ENCODE measurements at places on chromosomes 5 and 9.

DNA sequence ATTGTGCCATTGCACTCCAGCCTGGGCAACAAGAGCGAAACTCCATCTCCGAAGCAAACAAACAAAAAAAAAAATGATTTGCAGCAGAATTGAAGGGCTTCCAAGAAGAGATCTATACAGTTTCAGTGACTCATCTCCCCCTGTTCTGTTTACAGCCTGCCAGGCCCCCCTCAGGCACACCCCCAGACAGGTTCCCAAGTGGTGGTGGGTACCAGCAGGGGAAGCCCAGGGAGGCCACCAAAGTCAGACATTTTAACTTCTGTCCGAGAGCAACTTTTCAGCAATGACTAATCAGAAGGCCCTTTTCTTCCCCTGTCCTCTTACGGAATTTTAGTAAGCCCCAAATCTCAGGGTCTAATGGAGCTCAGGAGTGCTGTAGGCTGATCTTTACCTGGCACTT lies 98.7 kb downstream of the PAX5 start:
- no peak for DNase-seq

GRCh38 chr5:118407958-118408357 lies 580.4 kb downstream of the DTWD2 start:
- DNase-seq = no peak

DNA sequence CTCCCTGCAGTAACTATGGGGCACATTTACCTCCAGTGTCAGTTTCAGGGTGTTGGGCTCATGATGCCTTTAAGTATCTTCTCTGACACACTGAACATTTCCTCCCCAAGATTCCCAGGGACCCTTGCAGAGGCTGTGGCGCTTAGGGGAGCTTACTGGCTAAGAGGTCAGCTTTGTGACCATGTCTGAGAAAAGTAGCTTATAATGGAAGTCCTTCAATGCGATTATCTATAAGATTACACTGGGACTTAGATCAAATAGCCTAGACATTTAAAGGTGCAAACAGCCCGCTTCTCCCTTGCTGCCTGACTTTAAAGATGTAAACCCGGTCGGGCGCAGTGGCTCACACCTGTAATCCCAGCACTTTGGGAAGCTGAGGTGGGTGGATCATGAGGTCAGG lies 25.4 kb downstream of the FABP6 start:
- no peak for DNase-seq

DNA sequence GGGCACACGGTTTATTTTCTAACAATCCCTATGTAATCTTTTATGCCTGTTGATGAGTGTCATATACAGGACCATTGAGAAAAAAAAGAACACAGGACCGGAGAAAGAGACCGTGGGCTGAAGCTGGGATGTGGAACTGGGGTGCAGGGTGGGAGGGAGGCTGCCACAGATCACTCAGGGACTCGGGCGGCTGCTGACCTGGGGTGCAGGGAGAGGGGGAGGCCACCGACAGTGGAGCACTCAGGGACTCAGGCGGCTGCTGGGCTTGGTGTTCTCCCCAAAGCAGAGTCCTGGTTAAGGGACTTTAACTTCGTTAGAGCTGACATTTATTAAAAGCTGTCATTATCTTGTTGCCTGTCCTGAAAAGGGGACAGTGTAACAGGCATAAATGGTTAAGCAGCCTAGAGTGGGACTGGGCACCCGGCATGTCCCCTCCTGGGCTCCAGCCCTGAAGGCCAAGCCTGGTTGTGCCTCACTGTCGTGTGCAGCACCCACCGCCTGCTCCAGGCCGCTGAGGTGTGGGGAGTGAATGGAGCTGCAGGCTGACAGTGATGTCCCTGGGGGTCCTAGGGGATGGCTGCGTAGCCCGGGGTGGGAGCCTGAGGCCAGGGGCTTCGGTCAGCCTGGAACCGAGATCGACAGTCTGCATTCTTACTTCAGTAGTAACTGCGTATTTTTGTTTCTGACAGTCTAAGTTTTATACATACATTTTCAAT lies 14.0 kb downstream of the NDUFS6 start:
- DNase-seq = no peak

- no peak for DNase-seq
Observed at GRCh38 chr9:131869348-131869747, 129.5 kb upstream of the RAPGEF1 start.
